ENCODE measurements at places on chromosomes 6 and 20.

- DNase-seq, result no peak
Observed at GRCh38 chr6:24599686-24600399, 46.1 kb downstream of the KIAA0319 start.

DNA sequence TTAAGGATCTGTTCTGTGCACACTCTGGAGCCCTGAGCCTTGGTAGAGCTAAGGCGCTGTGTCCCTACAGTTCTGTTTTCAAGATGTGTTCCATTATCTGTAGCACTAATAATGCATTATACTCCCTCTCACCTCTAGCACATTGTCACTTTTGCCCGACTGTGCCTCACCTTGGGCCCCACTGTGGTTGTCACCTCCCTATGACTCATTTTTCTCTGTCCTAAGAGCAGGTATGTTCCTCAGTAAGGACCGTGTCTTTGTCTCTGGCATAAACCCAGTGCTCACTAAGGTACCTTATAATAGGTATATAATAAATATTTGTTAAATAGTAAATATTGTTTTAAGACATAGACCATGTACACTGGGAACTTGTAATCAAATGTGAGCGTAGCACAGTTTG lies 942.5 kb upstream of the CITED2 start:
- no peak for DNase-seq

GRCh38 chr6:53031281-53031680 lies 33.9 kb upstream of the FBXO9 start:
- no peak for DNase-seq

DNA sequence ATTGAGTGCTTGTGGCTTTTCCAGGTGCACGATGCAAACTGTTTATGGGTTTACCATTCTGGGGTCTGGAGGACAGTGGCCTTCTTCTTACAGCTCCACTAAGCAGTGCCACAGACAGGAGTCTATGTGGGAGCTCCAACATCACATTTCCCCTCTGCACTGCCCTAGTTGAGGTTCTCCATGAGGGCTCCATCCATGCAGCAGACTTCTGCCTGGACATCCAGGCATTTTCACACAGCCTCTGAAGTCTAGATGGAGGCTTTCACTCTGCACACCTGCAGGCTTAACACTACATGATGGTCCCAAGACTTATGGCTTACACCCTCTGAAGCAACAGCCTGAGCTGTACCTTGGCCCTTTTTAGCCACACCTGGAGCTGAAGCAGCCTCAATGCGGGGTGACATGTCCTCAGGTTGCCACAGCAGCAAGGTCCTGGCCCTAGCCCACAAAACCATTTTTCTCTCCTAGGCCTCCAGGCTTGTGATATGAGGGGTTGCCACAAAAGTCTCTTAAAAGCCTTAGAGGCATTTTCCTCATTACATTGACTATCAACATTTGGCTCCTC lies 552.2 kb downstream of the TFAP2A start:
- DNase-seq, result no peak

GRCh38 chr6:33983109-33983716 lies 162.7 kb downstream of the GRM4 start:
- no peak for DNase-seq

DNA sequence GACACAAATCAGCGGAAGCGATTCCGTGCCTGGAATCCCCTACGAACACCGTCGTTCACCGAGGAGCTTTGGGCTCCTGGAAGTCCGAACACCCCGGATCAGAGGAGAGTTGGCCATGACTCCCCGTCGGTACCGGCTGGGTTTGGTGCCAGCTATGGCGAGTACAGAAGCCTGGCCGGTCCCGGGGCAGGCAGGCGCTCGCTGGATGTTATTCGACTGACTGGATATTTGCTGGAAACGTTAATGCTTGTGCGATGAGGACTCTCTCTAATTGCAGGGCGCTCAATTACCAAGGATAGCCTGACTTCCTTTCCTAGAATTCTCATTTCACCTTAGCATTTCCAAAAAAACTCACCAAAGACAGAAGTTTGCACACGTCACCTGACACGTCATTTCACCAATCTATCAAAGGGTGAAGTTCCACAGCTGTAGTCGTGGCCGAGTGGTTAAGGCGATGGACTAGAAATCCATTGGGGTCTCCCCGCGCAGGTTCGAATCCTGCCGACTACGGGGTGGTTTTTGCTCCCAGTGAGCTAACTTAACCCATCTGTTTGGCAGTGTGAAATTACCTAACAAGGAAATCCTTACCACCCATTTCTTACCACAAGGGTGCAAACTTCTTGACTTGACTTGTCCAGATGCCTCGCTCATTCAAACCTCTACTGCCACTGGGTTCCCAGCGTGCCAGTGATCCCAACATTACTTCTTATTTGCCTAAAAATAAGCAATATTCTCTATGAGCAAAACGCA lies 22.7 kb upstream of the ZNF184 start:
- DNase-seq, result peak; percentile 59

GRCh38 chr20:43530321-43531090 lies 23.0 kb downstream of the L3MBTL1 start:
- no peak for DNase-seq

DNA sequence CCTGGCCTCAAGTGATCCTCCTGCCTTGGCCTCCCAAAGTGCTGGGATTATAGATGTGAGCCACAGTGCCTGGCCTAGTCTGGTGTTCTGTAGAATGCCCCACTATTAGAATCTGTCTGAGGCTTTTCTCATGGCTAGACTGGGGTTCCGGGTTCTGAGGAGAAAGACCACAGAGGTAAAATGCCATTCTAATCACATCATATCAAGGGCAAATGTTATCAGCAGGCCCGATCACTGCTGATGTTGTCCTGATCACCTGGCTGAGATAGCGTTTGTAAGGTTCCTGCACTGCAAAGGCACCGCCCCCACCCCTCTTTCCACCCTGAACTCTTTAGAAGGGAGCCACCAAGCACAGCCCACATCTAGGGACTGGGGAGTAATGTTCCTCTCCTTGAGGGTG lies 6.7 kb upstream of the SRC start:
- DNase-seq, result no peak

- DNase-seq, result no peak
Observed at GRCh38 chr20:47311967-47312681, 44.4 kb downstream of the ZMYND8 start.

DNA sequence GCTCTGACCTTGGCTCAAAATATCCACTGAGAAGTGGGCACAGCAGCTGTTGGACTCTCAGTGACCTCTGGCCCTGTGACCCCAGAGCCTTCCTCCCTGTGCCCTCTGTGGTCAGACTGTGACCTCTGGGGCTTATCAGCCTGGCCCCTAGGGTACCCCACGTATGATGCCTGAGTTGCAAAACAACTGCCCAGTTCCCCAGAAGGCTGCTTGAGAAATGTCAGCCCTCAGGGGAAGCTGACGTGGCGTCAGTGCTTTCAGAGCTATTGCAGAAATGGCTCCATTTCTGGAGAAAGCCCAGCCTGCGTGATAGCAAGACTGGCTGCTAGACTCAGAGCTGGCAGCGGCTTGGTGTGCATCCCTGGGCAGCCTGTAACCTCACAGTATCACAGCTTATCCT lies 31.5 kb upstream of the TGM2 start:
- DNase-seq, result peak; percentile 75

DNA sequence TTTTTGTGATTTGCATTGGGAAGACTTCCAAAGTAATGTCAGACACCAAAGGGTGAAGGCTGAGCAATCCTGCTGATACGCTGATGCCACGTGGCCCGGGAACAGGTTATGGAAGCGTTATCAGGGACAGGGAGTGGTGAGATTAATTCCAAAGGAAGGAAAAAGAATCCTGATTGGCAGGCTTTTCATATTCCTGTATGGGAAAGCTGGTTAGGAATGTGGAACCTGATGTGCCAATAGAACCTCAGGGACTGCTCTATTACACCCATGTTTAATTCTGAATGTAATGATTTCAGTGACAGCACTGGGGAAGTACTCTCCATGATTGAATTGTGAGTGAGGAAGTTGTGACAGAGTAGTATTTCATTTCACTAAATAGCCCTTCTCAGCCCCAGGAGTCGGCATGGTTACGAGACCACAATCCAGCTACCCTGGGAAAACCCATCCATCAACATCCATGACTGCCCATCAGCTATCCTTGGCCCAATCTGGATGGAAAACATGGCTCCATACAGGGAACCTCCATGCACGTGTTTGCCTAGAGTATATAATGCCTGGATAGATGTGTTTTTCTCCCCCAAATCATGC lies 49.4 kb downstream of the F13A1 start:
- DNase-seq, result no peak

DNA sequence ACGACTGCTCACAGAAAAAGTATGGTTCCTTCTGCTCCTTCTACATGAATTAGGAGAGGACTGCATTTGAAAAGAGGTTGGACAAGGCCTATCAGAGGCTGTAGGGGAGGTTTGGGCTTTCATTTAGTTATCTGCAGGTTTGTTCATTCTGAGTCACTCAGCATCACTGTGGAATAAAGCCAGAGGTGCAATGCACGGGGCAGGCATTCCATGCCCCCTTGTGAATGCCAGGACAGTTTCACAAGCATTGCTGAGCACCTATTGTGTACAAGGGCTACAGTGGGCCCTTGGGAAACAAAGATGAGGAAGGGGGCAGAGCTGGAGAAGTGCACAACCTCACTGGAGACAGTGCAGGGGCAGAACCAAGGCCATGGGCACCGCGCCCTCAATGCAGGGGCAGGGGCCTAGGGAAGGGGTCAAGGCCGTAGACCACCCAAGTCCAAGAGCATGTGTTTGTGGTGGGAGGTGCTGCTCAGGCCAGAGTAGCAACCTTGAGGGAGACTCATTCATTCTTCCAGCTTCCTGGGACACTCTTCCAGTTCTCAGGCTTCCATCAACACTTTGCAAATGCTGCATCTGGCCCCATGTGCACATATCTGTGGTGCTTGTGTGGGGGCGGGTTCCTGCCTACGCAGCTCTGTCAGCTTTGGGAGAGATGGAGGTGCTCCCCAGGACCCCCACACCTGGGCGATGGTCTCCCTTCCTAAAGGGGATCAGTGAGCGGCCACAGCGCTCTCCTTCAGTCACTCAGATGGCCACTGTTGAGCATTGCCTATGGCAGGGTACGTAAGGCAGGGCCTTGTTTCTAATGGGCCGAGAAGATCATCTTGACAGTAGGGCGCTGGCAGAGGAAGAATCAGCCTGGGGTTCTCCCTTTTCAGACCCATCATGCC lies 204.5 kb downstream of the SYNDIG1 start:
- DNase-seq, result no peak

- DNase-seq, result no peak
Observed at GRCh38 chr6:46325561-46326530, 155.1 kb upstream of the ENPP5 start.

DNA sequence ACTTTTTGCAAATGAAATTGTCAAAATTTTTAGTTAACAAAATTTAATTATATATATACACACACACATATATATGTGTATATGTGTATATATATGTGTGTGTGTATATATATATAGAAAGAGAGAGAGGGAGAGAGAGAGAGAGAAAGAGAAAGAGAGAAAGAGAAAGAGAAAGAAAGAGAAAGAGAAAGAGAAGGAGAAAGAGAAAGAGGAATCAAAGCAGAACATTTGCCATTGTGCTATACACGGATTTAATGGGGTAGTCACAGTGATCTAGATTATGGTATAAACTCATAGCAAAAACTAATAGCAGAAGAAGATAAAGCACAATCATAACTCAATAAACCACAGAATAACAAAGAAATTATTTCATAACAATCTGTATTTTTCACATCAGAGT lies 126.7 kb downstream of the DST start:
- no peak for DNase-seq

DNA sequence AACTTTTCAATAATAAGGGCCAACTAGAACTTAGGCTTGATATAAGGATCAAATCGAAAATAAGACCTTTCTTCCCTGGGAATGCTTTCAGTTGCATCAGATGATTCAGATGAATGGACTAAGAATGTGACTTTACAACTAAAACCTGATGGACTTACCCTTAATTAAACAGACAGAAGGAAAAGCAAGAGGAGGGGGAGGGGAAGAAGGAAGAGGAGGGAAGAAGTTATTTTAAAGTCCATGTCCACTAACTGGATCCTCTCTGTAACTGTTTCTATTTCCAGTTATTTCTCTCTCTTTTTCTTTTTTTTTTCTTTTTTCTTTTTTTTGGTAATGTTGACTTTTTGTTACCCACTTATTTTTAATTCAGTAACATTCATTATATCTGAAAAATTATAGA lies 486.0 kb downstream of the MAFB start:
- DNase-seq, result no peak

DNA sequence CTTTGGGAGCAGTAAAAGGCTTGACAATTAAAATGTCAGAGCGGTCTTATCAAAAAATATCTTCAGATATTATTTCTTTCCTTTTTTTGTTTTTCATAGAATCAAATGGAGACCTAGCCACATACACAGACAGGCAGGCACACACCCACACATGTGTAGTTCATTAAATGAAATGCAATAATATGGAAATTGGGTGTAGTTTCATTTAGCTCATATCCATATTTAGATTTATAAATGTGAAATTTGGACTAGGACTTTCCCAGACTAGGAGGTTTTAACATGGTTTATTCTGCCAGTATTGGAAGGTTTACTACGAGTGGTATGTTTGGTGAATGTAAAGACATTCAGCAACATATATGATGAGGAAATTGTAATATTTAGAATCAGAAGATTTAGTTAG lies 277.7 kb upstream of the NT5E start:
- DNase-seq, result no peak

DNA sequence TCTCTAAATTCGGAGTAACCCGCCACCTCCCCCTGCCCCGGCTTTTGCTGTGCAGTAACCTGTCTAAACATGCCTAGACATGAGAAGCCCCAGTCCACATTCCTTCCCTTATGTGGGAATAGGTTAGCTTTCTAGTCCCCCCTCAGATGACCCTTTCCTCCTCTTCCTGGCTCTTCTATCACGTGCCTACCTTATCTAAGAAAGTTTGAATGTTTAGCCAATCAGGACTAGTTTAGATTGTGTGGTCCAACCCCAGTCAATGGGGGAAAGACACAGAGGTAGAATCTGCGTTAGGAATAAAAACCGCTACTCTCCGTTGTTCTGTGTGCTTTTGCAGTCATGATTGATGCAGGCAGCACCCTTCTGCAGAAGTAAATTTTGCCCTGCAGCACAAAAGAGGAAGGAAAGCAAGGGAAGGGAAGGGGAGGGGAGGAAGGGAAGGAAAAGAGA lies 69.0 kb upstream of the CD93 start:
- no peak for DNase-seq

DNA sequence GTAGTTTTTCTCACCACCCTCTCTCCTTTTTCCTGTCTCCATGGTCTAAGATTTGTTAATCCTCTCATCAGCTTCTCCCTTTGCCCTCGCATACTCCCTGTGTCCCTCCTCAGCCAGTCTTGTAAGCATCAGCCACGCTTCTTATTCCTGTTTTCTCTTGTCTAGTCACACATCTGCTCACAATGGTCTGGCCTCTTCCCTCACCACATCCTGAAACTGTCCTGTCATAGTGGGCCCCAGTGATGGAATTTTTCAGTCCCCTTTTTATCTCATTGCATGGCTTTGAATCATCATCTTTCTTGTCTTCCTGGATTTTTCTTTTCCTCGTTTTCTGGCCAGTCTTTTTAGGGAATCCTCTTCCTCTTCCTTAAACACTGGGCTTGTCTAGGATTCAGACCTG lies 57.2 kb downstream of the GFRA4 start:
- DNase-seq, result no peak

GRCh38 chr6:132020138-132020581 lies 69.0 kb upstream of the CCN2 start:
- DNase-seq, result no peak
